Small intestine (tissue), 16 donors: ENCODE measurements at places on chromosomes 7 and 10. TPM values are rescaled to one million over a fixed set of nuclear protein-coding genes. Genes with fewer than 3 reads are reported as not detected.

The NYAP1 gene
- 1.1 TPM for polyA plus RNA-seq

DNA sequence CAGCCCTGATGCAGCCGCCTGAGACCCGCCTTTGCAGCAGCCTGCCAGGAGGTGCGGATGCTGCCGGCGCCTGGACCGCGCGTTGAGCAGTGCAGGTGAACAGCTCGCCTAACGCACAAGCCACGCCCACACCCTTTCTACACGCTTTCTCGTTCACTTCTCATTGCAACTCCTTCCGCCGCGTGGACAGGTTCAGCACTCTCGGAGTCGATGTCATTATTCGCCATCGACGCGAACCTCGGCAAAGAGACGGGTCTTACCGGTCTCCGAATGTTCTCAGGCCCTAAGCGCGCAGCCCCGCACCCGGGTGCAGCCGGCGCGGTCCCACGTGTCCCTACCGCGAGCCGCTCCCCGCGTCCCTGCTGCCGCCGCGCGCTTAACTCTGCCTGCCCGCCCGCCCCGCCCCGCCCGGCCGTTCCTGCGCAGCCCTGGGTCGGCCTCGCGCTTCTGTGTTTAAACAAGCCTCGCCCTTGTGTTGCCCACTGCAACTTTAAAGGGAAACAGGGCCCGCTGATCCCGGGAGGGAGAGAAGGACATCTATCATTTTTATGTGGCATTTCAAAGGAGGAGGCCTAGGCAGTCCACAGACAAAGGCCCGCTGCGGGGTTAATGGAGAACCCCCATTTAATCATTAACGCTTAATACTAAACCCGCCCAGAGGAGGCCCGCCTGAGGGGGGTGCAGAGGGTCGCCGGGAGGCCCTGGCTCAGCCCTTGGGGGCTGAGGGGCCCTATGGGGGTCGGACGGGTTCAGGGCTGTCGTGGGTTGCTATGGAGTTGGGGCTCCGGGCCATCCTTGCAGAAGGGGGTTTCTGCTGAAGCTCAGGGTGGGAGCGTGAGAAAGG is 128.5 kb downstream of the WDR11 start:
- peak; percentile 92 for DNase-seq

DNA sequence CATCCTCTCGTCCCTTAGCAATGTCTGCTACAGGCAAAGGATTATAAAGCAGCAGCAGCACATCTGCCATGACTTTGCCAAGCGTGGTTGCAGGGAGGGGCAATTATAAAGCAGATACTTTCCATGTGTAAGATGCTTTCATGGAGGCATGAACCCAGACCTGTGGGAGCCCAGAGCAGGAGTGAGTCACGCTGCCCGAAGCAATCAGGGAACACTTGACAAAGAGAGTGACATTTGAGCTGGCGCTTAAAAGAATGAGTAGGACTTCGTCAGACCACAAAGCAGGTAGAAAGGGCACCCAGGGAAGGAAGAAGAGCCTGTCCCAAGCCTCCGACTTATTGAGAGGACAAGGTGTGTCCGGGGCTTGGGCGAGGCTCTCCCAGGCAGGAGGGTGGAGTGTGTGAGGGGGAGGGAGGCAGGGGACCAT is 147.2 kb downstream of the MYOF start:
- no peak for DNase-seq

GRCh38 chr7:128110641-128111364 is 79.6 kb upstream of the LRRC4 start:
- DNase-seq, result no peak

GRCh38 chr7:117219485-117219884 is 103.4 kb downstream of the WNT2 start:
- DNase-seq, result no peak

GRCh38 chr7:25037325-25037724 is 57.3 kb upstream of the OSBPL3 start:
- no peak for DNase-seq

DNA sequence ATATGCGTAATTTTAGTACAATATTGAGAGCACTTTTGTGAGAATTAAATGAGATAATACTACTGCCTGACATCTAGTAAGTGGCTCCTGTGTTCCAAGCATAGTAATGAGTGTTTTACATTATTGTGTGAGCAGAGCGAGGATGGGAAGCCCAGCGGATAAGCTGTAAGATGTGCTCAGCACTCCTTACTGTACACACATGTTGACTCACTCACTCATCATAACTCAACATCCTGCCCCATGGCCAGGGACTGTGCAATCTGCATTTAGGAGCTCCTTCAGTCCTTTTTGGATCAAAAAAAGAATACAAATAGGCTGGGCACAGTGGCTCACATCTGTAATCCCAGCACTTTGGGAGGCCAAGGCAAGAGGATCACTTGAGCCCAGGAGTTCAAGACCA is 72.9 kb upstream of the NEBL start:
- no peak for DNase-seq

The H2BK1 gene
- not detected for polyA plus RNA-seq

GRCh38 chr10:114288424-114289095 is 49.5 kb downstream of the VWA2 start:
- DNase-seq, result no peak

The PROSER2 gene
- 6.8 TPM for polyA plus RNA-seq

The PNLIPRP2 gene
- 53.6 TPM for polyA plus RNA-seq

The MMD2 gene
- polyA plus RNA-seq, result not detected

DNA sequence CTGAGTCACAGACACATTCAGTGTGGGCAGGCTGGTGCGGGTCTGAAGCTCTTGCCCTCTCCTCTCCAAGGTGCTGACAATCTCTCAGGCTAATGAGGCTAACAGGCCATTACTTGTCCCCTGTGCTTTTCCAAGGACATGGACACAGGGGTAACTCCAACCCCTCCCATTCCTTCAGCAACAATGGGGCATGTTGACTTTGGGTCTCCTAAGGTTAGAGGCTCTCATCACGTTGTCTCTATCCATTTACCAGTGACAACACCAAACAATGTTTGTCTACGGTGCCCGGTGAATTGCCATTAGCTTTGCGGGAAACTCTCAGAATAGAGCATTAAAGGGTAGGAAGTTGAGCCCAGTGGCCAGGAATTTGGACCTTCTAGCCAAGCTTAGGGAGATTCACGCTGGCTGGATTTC is 101.6 kb upstream of the TNS3 start:
- no peak for DNase-seq

The FKBP6 gene
- not detected for polyA plus RNA-seq

DNA sequence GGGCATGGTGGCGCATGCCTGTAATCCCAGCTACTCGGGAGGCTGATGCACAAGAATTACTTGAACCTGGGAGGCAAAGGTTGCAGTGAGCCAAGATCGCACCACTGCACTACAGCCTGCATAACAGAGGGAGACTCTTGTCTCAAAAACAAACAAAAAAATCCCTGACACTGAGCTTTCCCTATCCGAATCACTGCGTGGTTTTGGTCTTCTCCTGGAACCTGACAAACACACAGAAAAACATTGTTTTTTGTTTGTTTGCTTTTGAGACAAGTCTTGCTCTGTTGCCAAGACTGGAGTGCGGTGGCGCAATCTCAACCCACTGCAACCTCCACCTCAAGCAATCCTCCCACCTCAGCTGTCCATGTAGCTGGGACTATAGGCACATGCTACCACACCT is 50.4 kb upstream of the PTPRN2 start:
- no peak for DNase-seq

GRCh38 chr10:74474022-74474713 is 323.1 kb downstream of the ADK start:
- DNase-seq, result no peak

The CCDC172 gene
- polyA plus RNA-seq, result not detected

The GJD4 gene
- not detected for polyA plus RNA-seq

The SLC39A12 gene
- not detected for polyA plus RNA-seq

DNA sequence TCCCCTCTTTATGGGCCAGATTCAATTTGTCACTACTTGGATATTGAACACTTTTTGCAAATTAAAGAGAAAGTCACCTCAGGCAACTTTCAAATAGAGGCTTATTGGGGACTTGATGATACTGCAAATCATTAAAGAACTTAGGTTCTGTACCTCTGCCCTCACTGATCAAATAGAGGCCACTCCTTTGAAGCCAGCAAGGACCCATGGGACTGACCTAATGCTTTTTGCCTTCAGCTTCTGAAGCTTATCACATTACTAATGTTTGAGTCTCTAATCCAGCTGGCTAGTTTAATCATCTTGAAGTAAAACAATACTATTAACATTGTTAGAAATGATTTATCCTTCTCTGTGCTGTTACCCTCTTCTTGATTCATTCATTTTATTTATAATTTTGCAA is 93.0 kb upstream of the ZNF800 start:
- DNase-seq, result no peak

GRCh38 chr10:48796713-48797245 is 112.1 kb downstream of the WDFY4 start:
- DNase-seq, result no peak

The FAM185A gene
- 6.3 TPM for polyA plus RNA-seq

DNA sequence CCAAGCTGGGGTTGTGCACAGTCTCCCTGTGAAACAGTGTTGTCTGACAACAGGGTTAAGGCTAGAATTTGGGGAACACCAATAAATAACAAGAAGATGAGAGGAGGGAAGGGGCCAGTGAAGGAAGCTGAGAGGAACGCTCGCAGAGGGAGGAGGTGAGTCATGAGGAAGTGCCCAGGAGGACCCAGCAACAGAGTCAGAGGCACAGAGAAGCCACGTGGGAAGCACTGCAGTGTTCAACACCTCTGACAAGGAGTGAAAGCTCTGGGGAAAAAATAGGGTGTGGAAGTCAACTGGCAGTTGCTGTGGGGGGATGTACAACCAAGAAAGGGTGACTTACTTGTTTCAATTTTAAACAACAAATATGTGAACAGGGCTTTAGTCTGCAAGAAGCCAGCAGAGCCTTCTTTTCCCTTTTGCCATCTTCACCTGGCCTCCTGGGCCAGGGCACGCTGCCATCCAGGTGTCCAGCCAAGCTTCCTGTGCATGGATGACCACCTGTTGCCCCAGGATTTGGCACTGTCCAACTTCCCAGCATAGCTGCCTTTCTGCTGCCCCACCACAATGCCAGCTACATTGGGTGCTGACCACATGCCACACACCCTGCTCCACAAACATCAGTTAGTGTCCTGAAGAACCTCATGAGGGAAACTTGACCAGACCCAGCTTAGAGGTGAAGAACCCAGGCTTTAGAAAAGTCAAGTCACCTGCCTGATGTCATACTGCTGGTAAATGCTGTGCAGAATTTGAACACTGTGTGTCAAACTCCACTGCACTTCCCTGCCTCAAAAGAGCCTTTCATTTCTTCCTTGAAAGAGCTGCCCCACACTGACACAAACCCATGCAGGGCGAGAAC is 69.6 kb downstream of the ATXN7L1 start:
- DNase-seq, result no peak

The MRPL43 gene
- 90.1 TPM for polyA plus RNA-seq

- DNase-seq, result no peak
Measured at GRCh38 chr10:25766687-25767221, 167.3 kb upstream of the MYO3A start.

DNA sequence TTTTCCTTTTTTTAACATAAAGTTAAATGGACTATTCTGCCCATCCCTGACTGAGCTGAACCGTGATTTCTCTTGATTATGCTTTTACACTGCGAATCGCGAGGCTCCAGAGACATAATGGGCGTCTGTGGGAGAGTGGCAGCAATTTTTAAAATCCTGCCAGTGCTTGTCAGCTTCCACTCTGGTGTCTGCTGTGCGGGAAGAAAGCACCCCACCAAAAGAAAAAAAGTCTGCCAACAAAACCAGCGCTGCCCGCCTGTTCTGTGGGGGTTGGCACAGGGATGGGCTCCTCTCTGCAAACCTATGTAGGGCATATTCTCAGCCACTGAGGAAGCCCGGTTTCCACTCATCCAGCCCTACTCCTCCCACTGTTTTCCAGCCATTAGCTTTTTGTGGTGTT is 592.3 kb upstream of the GALNT17 start:
- no peak for DNase-seq

GRCh38 chr7:105388356-105389087 is at the start of gene SRPK2:
SRPK2 (minus strand) TSS chr7:105388921.
- DNase-seq, result peak; percentile 86

The NANOS1 gene
- polyA plus RNA-seq, result 0.50 TPM

- DNase-seq, result no peak
Measured at GRCh38 chr7:131568970-131569369, 12.5 kb upstream of the PODXL start.

The TMEM254 gene
- 15.4 TPM for polyA plus RNA-seq

DNA sequence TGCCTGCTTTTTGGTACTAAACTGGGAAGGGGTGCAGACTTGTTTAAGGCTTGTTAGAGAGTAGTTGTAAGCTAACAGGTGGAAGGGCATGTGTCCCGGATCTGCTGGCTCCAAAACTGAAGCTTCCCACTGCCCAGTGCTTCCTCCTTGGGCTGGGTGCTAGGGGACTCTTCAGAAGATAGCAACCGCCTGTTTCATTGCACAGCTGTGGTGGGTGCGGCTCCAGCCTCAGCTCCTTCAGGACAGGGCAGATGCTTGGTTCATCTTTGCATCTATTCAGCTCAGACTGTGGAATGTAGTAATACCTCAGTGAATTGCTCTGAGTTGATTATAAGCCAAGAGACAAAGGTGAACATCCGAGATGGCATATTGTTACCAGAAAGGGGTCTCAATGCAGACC is 527.1 kb downstream of the TYW1 start:
- no peak for DNase-seq

DNA sequence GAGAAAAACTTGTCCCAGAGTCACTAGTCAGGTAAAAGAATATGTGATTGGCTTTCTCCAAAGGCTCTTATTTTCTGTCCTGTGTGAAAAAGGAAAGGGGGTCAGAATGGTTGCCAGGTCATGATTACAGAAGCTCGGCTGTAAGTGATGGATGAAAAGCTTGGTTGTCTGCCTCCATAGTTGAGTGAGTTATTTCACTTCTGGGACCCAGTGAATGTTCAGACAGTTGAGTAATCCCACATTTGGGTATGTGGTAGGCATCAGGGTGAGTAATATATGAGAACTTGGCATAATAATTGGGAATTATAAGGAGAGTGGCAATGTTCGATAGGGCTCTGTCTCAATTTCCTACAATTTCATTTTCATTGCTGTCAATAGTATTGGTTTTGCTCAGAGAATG is 72.5 kb downstream of the BBS9 start:
- DNase-seq, result no peak

DNA sequence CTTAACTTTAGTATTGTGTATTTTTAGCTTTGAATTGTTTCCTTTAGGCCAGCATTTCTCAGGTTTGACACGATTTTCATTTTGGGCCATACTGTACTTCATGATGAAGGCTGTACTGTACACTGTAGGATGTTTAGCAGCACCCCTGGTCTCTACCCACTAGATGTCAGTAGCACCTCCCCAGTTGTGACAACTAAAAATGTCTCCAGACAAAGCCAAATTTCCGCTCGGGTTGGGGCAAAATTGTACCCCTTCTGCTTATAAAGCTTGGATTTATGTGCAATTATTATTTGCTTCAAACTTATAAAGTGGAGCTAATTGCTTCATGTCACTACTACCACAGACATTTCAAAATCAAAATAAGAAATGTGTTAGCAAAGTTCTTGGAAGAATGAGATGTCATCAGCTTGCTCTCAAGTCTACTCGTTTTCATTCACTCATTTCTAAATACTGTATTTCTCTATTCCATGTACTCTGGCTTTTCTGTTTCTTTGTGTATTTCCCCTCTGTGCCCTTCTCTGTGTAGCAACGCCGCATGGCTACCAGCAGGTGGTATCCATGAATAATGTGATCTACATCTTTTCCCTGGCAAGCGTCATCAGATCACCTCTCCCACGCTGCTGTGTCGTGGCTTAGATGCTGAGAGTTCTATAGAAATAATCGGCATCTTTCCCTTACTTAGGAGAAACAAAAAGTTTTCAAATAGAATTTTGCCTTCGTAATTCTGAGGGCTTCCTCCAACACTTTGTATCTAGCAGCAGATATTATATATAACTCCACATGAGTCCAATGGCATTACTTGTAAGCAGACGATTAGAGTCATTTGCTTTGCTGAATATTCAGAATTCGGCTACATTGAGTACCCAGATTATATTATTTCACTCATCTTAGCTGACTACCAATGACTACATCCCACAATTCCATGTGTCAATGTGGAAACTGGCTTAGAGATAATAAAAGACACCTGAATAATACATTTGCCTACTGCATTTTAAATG is 47.8 kb upstream of the CALCR start:
- DNase-seq, result no peak
